ENCODE measurements at places on chromosomes 13 and 19.

DNA sequence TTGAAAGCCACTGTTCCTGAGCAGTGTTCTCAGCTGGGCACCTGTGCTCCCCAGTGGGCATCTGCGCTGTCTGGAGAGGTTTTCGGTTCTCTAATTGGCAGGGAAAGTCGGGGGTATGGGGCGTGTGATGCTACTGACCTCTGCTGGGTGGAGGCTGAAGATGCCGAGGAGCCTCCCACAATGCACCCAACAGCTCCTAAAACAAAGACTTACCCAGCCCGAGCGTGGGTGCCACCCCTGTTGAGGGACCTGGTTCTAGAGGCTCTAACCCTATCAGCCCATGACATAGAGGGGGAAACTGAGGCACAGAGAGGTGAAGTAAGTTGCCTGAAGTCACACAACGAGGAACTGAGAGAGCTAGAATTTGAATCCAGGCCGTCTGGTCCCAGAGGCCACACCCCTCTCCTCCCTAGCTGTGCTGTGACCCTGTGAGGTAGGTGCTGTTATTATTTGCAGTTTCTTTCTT is 2.3 kb downstream of the SPACA4 start:
- peak; percentile 51 for DNase-seq

DNA sequence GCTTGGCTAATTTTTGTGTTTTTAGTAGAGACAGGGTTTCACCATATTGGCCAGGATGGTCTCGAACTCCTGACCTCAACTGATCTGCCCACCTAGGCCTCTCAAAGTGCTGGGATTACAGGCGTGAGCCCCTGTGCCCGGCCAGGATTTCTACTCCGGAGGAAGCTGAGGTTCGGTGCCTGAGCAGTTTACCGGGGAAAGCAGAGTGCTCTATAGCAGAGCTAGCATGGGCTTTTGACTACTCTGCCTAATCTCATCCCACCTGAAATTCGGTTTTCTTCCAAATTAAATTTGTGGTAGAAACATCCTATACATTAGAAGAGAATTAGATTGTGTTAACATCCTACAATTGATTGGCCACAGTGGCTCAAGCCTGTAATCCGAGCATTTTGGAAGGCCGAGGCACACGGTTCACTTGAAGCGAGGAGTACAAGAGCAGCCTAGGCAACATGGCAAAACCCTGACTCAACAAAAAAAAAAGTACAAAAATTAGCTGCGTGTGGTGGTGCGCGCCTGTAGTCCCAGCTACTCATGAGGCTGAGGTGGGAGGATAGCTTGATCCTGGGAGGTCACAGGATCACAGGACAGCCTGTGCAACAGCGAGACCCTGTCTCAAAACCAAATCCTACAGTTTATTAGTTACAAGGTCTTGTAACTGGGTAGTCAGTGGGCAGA is 1.6 kb downstream of the RPL13A start:
- DNase-seq, result no peak

DNA sequence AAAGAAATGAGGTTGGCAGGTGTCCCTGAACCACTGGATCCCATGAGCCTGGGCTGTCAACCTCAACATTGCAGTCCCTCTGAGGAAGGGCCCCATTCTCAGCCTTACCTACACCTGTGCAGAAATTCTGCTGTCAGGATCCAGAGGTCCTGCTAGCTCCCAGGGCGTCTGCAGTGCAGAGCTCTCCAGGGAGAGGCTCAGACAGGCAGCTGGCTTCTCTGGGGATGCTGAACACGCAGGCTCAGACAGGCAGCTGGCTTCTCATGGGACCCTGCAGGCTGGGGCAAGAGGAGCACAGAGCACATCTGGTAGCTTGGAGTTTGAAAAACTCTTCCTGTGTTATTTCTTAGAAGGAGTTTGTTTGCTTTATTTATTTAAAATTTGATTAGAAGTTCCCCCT is 50.9 kb downstream of the TMEM255B start:
- no peak for DNase-seq

DNA sequence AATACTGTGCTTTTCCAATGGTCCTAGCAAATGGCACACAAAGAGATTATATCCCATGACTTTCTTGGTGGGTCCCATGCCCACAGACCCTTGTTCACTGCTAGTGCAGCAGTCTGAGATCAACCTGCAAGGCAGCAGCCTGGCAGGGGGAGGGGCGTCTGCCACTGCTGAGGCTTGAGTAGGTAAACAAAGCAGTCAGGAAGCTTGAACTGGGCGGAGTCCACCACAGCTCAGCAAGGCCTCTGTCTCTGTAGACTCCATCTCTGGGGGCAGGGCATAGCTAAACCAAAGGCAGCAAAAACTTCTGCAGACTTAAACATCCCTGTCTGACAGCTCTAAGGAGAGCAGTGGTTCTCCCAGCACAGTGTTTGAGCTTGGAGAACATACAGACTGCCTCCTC is 82.9 kb downstream of the ZNF737 start:
- no peak for DNase-seq

DNA sequence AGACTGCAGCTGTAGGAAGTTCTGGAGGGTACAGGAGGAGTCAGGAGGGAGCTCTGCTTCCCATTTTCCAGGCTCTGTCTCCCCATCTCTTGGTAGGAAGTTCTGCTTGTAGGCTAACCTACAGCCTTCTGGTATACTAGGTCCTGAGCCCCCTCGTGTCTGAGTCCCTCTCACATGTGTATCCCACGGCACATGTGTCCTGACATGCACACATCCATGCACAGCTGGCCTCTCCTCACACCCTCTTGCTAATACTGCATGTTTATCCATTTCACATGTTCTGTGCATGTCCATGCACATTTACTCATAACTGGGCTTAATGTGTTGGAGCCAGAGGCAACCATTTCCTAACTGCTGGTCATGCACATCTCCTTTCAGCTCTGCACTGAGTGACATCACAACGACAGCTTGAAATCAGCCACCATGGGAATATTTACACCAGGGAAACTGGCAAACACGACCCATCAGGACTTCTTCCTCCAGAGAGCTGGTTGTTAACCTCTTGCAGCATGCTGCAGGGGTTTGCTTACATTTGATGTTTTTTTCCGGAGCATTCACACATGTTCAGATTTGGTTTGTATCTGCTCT is 3.0 kb downstream of the CD209 start:
- DNase-seq, result no peak

DNA sequence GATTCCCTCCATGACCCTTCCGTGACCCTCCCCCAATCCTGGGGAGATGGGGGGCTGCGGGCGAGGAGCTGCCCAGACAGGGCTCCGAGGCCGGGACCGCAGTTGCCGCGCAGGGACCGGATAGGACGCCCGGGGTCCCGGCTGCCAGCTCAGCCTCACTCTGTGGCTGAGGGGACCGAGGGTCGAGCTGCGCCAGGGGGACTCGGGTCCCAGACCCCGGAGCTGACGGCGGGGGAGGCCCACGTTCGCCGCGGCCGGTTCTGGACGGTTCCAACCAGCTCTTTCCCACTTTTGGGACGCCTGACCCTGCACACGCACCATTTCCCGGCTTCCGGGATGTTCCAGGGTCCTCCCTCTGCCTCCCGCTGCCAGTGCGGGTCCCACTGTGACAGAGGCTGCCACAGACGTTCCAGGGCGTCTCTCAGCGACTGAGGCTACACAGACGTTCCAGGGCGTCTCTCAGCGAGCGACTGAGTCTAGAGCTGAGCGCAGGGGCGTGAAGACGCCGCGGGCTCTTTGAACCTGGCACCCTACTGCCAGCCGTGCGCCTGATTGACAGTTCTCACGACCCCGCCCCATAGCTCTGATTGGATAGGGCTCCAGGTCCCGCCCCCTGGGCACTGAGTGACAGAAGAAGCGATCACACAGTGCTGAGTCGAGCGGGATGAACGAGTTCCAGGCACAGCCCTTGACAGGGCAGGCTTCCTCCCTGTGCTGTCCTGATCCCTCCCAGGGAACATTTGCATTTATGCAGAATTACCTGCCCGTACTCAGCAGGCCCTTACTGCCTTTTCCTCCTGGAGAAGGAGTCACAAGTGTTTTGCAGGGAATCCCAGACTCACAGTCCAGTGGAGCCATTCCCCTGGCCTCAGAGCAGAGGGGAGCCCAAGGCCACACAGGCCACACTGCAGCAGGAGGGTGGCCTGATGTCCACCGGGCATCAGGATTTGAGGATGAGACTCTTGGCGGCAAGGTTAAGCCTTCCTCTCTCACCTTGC is at the start of gene ZNF563:
Gene ZNF563 (minus strand): TSS at position 472 of the 998 bp plus-strand sequence. CDS start 151 bp downstream, at position 321.
- DNase-seq, result peak; percentile 66

DNA sequence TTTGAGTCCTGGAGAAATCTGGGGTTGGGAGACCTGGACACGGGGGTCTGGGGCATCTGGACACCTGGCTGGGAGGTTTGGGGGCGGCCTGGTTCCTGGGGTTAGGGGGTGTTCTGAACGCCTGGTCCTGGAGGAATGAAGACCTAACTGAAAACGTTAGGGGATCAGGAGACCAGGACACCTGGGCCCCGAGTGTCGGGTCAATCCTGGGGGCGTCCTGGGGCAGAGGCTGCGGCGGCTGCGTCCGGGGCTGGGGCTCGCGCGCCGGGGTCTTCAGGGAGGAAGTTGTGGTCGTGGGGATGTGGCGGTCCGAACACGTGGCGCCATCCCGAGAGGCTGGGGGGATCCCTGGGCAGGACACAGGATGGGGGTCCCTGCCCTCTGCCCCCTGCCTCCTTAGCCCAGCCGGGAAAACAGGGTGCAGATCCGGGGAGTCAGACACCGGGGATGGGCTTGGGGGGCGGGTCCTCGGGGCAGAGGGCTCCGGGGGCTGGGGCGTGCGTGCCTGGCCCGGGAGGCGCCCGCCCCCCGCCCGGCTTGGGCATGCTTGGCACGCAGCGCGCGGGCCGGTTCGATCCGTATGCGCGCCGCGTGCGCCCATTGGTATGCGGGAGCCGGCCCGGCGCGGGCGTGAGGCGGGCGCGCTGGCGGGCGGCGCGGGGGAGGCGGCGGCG is 632 bp downstream of the NPAS1 start:
- DNase-seq, result no peak

GRCh38 chr19:23404676-23405075 is 9.4 kb upstream of the ZNF91 start:
- no peak for DNase-seq

GRCh38 chr13:31530922-31531321 is 208.4 kb upstream of the RXFP2 start:
- DNase-seq, result peak; percentile 59

GRCh38 chr19:34254698-34255432 is 511 bp downstream of the GARRE1 start:
- DNase-seq, result no peak

DNA sequence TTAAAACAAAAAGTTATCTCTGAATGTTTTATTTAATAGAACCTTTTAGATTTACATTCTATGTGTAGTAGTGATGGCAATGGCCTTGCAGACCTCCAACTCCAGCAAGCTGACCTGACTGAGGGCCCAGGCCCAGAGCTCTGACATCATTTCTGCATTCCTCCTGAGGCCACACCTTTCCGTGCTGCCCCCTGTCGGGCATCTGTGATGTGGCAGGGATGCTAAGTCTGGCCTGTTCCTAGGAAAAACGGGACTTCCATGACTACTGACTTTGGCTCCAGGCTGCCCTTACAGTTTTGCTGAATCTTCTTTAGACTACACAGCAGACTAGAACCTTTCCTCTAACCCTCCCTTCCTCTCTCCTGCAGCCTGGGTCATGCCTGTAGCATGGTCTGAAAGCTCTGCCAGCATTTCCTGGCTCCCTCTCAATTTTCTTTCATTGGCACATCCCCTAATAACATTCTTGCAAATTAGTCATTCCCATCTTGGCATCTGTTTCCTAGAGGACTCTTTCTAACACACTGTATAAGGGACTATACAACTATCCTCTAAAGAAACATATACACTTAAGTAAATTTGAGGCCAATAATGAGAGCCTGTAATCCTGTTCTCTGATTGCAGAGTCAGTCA is 249.1 kb downstream of the GPC5 start:
- no peak for DNase-seq

- DNase-seq, result no peak
These were observed 20.7 kb downstream of the COL4A1 start for GRCh38 chr13:110285991-110286832.

GRCh38 chr19:10977742-10978092 is 16.9 kb downstream of the SMARCA4 start:
- DNase-seq, result no peak

DNA sequence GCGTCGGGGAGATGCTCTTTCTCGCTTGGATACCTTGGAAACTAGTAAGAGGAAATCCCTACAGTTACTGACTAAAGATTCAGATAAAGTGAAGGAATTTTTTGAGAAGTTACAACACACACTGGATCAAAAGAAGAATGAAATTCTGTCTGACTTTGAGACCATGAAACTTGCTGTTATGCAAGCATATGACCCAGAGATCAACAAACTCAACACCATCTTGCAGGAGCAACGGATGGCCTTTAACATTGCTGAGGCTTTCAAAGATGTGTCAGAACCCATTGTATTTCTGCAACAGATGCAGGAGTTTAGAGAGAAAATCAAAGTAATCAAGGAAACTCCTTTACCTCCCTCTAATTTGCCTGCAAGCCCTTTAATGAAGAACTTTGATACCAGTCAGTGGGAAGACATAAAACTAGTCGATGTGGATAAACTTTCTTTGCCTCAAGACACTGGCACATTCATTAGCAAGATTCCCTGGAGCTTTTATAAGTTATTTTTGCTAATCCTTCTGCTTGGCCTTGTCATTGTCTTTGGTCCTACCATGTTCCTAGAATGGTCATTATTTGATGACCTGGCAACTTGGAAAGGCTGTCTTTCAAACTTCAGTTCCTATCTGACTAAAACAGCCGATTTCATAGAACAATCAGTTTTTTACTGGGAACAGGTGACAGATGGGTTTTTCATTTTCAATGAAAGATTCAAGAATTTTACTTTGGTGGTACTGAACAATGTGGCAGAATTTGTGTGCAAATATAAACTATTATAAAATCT is 2.7 kb upstream of the KCNRG start:
- no peak for DNase-seq

- DNase-seq, result no peak
These were observed 28.3 kb downstream of the ZNF507 start for GRCh38 chr19:32373585-32374295.

GRCh38 chr13:113646376-113646775 is 11.6 kb downstream of the ATP4B start:
- DNase-seq, result no peak

GRCh38 chr13:30638301-30638700 is 20.6 kb downstream of the USPL1 start:
- no peak for DNase-seq

GRCh38 chr19:10430505-10431253 is 10.3 kb downstream of the PDE4A start:
- no peak for DNase-seq

DNA sequence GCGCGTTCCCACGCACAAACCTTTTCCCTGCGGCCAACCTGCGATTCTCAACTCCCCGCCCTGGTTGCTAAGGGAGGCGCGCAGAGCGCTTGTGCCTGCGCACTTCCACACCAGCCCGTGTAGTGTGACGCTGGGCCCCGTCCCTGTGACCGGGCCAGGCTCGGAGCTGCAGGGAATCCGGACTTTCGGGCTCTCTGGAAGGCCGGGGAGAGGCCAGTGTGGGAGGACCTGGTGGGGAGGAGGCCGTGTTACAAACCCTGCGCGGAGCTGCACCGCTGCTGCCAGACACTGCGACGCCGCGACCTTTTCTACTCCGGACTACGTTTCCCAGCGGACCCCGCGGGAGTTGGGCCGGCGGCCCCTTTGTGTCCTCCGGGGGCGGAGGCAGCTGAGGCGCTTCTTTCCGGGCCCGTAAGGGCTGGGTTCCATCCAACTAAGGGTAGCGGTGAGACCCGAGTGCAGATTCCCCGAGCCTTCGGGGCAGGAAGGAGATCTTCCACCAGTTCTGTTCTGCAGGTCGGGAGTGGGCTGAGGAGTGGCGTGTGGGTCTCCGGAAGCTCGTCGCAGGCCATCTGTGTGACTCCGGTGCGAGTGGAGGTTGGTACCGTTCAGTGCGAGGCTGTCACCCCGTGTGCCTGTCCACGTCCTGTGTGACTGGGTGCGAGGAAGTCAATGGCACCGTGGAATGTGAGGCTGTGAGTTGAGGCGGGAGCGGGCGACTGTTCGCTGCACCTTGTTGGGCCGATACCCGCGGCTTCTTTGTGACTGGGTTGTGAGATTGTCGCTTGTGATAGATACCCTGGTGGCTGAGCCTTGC is at the start of gene ZNF570:
Gene ZNF570 (plus strand): TSS at position 396 of the 817 bp plus-strand sequence. CDS start 999 bp downstream, outside the sequence.
- DNase-seq, result peak; percentile 60
